ENCODE measurements at places on chromosomes 12 and 14. TPM values are rescaled to one million over a fixed set of nuclear protein-coding genes. Genes with fewer than 3 reads are reported as not detected.

DNA sequence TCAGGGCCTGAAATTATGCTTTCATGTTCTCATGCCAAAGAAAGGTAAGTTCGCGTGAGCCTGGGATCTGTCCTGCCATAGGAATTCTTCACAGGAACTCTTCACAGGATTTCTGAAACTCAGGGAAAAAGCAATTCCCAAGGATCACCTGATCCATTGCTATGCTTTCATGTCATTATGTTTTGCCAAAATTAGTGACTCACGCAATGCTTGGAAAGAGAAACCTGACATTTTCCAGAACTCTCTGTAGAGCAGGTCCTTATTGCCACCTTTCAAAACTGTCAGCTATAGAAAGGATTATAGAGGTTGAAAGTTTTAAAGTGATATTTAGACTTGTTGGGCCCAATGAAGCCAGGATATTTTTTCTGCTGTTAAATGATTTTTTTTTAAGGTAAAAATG is 6.3 kb upstream of the KCNJ8 start:
- no peak for DNase-seq

- no peak for DNase-seq
Measured at GRCh38 chr12:102759466-102759865, 157.6 kb downstream of the PAH start.

- no peak for DNase-seq
Measured at GRCh38 chr12:93536766-93537488, 35.5 kb upstream of the SOCS2 start.

GRCh38 chr12:55720071-55720564 is at the start of gene RDH5:
RDH5 (plus strand) TSS chr12:55720393; CDS start chr12:55721185, 792 bp downstream.
- DNase-seq = no peak

- DNase-seq = no peak
Measured at GRCh38 chr12:34205401-34205800, 183.1 kb downstream of the ALG10 start.

The IFNG gene
- total RNA-seq = not detected

The DDN gene
- total RNA-seq = 0.81 TPM

The SDR9C7 gene
- not detected for total RNA-seq
